Activated naive CD8-positive, alpha-beta T cell treated with anti-CD3 and anti-CD28 coated beads, Interleukin-2, amount 10 ng/mL, durations not matched to agents 7 days and 5 days (primary cell): ENCODE measurements at places on chromosomes 7 and 10. TPM values are rescaled to one million over a fixed set of nuclear protein-coding genes. Genes with fewer than 3 reads are reported as not detected.

DNA sequence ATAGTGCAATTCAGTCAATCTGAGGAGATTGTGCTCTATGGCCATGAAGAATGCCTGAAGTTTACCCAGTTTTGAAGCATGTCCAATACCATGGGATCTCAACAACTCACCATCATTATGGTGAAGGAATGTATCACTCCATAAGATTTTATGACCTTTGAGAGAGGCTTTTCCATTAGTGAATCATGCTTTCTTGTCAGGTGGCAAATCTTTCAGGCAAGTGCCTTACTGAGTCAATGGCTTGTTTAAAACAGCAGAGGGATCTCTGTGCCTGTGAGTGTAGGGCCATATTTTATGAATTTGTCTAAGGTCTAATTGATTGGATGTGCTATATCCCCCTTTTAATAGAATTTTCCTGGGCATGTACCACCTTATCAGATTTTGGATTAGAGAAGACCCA is 131.5 kb downstream of the CCDC7 start:
- H3K4me3 ChIP-seq = no peak overlapping the region
- DNase-seq = no peak
- no peak overlapping the region for H3K27ac ChIP-seq
- no peaks in the 10 kb centered on the region for H3K4me1 ChIP-seq
- H3K27me3 ChIP-seq = no peaks in the 10 kb centered on the region

PPP1R17 gene
- total RNA-seq = not detected

SLIT1 gene
- total RNA-seq = 0.44 TPM

GRCh38 chr10:59957975-59958374 is 51.6 kb upstream of the CCDC6 start:
- DNase-seq = no peak
- peaks cover 26% of the 10 kb centered on the region for H3K27me3 ChIP-seq
- no peaks in the 10 kb centered on the region for H3K4me1 ChIP-seq
- H3K27ac ChIP-seq = no peak overlapping the region

TMEM176A gene
- total RNA-seq = 0.54 TPM

TAS2R41 gene
- total RNA-seq = not detected

DNA sequence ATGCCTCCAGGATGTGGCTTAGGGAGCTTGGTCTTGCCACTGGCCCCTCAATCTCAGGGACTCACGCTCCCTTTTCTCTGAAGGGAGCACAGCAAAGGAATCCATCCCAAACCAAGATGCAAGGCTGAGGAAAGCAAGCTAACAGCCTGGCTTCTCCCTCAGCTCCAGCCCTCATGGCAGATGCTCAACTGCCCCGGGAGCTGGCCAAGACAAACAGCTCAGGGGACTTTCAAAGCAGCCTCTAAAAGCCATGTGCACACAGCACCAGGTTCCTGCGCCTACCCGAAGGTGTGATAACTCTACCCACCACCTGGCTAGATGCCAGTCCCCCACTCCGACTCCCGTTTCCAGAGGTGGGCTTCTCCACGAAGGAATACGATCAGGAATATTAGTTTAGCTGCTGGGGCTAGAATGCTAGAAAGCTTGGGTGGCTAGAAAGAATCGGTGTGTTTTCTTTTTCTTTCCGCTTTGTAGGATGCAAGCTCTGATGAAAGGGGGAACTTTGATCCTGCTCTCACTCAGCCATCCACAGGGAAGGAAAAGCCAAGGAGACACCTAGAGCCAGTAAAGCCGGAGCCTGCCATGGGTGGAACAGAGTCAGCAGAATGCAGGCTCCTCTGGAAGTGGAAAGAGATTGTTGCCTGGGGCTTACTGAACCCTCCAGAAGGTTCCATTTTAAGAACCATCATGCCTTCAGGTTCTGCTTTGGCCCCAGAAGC is 89.0 kb upstream of the FGFR2 start:
- H3K27me3 ChIP-seq = no peaks in the 10 kb centered on the region
- H3K36me3 ChIP-seq = no peaks in the 10 kb centered on the region
- no peaks in the 10 kb centered on the region for H3K4me1 ChIP-seq
- H3K27ac ChIP-seq = no peak overlapping the region

GIMAP6 gene
- 124 TPM for total RNA-seq

DNA sequence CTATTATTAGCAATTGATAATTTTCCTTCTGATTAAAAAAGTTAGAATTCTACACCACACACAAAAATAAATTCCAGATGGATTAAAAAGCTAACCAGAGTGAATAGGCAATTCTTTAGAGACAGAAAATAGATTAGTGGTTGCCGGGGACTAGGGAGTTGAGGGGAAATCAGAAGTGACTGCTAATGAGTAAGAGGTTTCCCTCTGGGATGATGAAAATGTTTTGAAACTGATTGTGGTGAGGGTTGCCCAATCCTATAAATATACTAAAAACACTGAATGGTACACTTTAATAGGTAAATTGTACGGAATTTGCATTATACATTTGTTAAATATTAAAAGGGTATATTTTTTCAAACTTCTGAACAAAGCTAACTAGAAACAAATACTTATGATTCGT is 214.9 kb downstream of the GPAM start:
- no peaks in the 10 kb centered on the region for H3K4me1 ChIP-seq
- DNase-seq = no peak
- H3K27ac ChIP-seq = no peak overlapping the region
- H3K27me3 ChIP-seq = no peaks in the 10 kb centered on the region

DNA sequence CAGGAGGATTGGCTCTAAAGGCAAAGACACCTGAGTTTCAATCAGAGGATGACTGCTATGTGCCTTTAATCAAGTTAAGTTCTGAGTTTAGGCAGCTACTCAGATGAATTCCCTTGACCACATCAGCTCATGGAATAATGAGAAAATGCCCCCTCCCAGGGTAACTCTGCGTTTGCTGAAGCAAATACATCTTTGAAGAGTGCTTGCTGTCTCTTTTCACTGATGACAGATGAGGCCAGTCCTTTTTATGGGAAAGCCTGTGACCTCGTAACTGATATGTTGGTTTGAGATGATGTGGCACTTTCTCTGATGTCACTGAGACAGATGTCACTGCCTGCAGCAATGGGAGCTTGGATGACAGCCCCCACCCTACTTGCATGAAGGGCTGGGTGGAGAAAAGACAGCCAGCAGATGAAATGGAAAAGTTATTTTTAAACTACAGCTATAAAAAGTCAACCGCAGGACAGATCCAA is 43.7 kb upstream of the DGKI start:
- H3K36me3 ChIP-seq = peaks cover 24% of the 10 kb centered on the region
- peaks cover 19% of the 10 kb centered on the region for H3K4me1 ChIP-seq
- no peak for DNase-seq
- H3K4me3 ChIP-seq = no peak overlapping the region
- H3K27ac ChIP-seq = no peak overlapping the region

GIMAP1 gene
- total RNA-seq = 43.0 TPM

ATP6V0A4 gene
- not detected for total RNA-seq

DNA sequence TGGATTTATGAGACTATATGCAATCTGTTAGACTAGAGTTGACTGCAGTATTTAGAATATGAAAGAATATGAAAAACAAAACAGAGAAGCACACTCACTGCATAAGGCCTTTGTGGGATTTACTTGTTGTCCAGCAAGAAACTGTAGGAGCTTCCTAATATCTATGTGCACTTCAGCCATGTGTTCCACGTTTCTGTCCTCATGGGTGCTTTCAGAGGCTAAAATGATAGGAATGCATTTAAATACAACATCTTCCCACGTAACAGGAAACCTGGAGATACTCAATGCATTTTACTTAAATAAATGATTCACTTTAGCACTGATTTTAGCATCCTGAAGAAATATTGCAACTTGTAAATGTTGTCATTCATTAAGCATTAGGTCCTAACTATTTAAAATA is 11.7 kb downstream of the HUS1 start:
- no peak overlapping the region for H3K27ac ChIP-seq
- H3K36me3 ChIP-seq = peaks cover 29% of the 10 kb centered on the region
- H3K4me3 ChIP-seq = no peak overlapping the region
- DNase-seq = no peak
- H3K27me3 ChIP-seq = no peaks in the 10 kb centered on the region

GRCh38 chr10:89521368-89521767 is 14.0 kb downstream of the SLC16A12 start:
- no peak for DNase-seq
- no peaks in the 10 kb centered on the region for H3K4me1 ChIP-seq
- no peak overlapping the region for H3K27ac ChIP-seq
- H3K4me3 ChIP-seq = no peak overlapping the region
- H3K27me3 ChIP-seq = peaks cover 16% of the 10 kb centered on the region
- no peaks in the 10 kb centered on the region for H3K36me3 ChIP-seq

GRCh38 chr10:23031318-23031717 is 64.1 kb upstream of the MSRB2 start:
- no peak for DNase-seq
- no peak overlapping the region for H3K4me3 ChIP-seq
- no peaks in the 10 kb centered on the region for H3K36me3 ChIP-seq
- no peaks in the 10 kb centered on the region for H3K4me1 ChIP-seq
- H3K27ac ChIP-seq = no peak overlapping the region
- peaks cover 37% of the 10 kb centered on the region for H3K27me3 ChIP-seq

GRCh38 chr7:38411404-38411803 is 138.0 kb upstream of the TARP start:
- H3K27ac ChIP-seq = no peak overlapping the region
- H3K4me1 ChIP-seq = peaks cover 11% of the 10 kb centered on the region
- no peaks in the 10 kb centered on the region for H3K27me3 ChIP-seq
- DNase-seq = no peak
- no peaks in the 10 kb centered on the region for H3K36me3 ChIP-seq

DNA sequence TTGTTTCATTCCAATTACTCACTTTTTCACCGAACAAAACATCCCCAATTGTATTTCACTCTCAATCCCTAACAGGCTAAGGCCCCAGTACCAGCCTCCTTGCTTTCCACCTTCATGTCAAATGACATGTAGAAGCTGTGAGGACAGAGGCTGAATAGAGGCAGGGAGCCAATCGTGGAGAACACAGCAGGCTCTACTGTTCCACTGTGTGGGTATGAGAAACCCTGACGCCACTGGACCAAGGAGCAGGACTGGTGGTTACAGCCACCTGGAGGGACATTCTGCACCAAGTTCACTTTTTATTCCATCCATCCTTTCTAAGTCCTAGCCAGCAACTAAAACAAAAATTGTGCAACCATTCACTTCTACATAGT is 502.8 kb downstream of the SORCS1 start:
- no peaks in the 10 kb centered on the region for H3K4me1 ChIP-seq
- H3K4me3 ChIP-seq = no peak overlapping the region
- DNase-seq = no peak
- H3K36me3 ChIP-seq = no peaks in the 10 kb centered on the region
- H3K27ac ChIP-seq = no peak overlapping the region

DNA sequence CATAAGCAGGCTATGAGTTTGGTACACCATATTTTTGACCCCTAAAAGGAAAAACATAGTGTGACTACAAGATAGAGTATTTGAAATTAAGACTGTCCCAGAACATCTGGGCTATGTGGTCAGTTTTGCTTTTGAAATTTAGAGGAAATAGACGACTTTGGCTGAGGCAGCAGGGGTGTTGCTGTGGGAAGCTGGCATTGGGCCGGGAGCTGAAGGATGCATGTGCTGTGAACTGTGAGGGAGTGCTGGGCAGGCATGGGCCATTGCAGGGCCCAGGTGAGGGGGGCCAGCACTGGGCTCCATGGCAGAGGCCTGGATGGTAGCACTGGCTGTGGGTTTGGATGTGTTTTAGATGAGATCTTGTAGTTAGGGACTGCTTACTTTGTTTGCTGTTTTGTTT is 168.3 kb downstream of the BMPER start:
- no peak overlapping the region for H3K27ac ChIP-seq
- DNase-seq = no peak
- no peaks in the 10 kb centered on the region for H3K36me3 ChIP-seq
- H3K4me1 ChIP-seq = peaks cover 1% of the 10 kb centered on the region
- no peaks in the 10 kb centered on the region for H3K27me3 ChIP-seq

PRPS1L1 gene
- total RNA-seq = not detected

DNA sequence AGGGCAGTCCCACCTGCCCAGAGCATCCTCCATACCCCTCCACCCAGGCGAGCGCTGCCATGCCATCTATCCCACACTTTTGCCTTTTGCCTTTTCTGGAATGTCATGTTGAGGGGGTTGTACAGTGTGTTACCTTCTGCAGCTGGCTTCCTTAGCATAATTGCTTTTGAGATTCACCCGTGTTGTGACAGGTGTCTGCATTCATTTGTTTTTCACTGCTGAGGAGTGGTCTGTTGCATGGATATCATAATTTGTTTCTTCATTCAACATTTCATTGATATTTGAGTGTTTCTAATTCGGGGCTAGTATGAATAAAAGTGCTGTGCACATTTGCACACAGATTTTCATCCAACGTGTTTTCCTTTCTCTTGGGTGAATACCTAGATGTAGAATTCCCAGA is 353.9 kb downstream of the PAXIP1 start:
- no peaks in the 10 kb centered on the region for H3K27me3 ChIP-seq
- H3K27ac ChIP-seq = no peak overlapping the region
- no peak for DNase-seq
- H3K4me3 ChIP-seq = no peak overlapping the region
- no peaks in the 10 kb centered on the region for H3K4me1 ChIP-seq
- no peaks in the 10 kb centered on the region for H3K36me3 ChIP-seq

DNA sequence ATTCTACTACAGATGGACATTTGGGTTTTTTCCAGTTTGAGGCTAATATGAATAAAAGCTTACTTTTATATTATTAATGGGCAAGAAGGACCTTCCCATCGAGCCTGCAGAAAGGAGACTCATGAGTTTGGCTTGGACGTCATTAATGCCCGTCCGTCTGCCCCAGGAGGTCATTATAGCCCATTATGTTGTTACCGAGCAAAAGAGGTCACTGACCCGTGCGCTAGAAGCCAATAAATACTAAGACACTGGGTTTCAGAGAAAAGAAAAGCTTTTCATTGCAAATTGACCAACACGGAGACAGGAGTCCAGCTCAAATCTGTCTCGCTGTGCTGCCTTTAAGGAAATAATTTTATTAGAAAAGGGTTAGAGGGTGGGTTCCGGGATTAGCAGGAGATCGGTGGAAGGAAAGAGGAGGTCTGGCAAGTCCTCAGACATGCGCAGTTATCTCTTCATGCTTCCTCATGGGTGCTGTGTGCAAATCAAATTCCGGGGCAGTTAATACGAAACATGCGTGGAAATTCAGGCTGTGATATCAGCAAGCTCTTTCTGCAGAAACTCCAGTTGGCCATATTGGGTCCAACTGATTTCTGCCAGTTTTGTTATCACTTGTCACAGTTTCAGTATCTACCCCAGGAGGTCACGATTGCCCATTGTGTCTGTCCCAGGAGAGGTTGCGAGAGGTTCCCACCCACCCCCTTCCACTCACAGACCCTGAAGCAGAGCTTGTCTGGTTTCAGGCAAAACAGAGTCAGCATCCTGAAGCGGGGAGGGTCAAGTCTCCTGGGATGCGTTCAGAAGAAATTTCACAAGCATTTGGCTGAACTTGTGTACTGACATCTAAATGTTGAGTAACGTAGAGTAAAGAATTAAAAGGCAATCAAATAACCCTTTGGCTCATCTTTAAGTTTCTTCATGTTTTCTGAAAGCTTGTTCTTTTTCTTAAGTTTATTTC is 1.1 kb upstream of the GALNTL5 start:
- no peak overlapping the region for H3K4me3 ChIP-seq
- H3K27me3 ChIP-seq = peaks cover 3% of the 10 kb centered on the region
- no peaks in the 10 kb centered on the region for H3K36me3 ChIP-seq
- H3K27ac ChIP-seq = no peak overlapping the region
- no peak for DNase-seq
- no peaks in the 10 kb centered on the region for H3K4me1 ChIP-seq

- no peaks in the 10 kb centered on the region for H3K36me3 ChIP-seq
- no peak overlapping the region for H3K27ac ChIP-seq
- H3K4me3 ChIP-seq = no peak overlapping the region
- H3K27me3 ChIP-seq = no peaks in the 10 kb centered on the region
- H3K4me1 ChIP-seq = no peaks in the 10 kb centered on the region
Measured at GRCh38 chr10:105149371-105149891, 508.3 kb downstream of the SORCS3 start.

- no peaks in the 10 kb centered on the region for H3K27me3 ChIP-seq
- no peaks in the 10 kb centered on the region for H3K36me3 ChIP-seq
- H3K27ac ChIP-seq = no peak overlapping the region
- no peak overlapping the region for H3K4me3 ChIP-seq
- no peaks in the 10 kb centered on the region for H3K4me1 ChIP-seq
- DNase-seq = no peak
Measured at GRCh38 chr7:75033826-75034225, 39.8 kb downstream of the RCC1L start.
